ENCODE measurements at places on chromosomes 2 and 18. TPM values are rescaled to one million over a fixed set of nuclear protein-coding genes. Genes with fewer than 3 reads are reported as not detected.

GRCh38 chr18:21391074-21391673 is 149.1 kb downstream of the GREB1L start:
- no peak for DNase-seq

NPHP1 gene
- polyA plus RNA-seq, result 10.4 TPM

MEP1B gene
- 6.0 TPM for polyA plus RNA-seq

FAM161A gene
- 3.1 TPM for polyA plus RNA-seq

MOGAT1 gene
- polyA plus RNA-seq, result not detected

DNA sequence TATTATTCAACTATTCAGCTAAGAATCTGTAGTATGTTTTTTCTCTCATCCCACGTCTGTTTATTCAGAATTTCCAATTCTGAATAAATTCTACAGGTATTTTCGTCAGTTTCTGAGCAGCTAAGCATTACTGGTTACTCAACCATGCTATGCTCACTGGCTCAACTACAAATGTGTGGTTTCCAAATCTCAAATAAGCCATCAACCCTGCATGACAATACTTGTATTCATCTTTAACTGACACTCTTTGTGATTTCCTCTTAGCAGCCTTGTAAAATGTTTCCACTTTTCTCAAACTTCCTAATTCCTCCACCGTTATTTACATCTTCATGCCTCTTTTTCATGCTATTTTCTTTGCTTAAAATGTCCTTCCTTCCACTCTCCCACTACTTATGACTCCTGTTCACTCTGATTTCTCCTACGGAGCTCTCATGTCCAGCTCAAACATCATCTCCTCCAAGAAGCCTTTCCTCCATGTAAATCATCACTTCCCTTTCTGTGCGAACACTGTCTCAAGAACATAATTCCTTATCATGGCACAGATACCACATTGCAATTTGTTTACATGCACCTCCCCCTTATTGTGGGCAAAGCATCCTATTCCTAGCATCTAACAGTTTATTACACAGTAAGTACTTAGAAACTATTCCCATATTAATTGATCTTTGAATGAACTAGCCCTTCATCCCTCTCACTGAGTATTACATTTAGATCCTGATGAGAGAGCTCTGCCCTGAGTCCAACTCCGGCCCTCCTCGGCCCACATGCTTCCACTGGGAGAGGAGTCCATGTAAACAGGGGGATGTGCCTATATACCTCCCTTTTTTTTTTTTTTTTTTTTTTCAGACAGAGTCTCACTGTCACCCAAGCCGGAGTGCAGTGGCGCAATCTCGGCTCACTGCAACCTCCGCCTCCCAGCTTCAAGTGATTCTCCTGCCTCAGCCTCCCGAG is 10.5 kb downstream of the CCDC88A start:
- no peak for DNase-seq

POTEC gene
- not detected for polyA plus RNA-seq

DNA sequence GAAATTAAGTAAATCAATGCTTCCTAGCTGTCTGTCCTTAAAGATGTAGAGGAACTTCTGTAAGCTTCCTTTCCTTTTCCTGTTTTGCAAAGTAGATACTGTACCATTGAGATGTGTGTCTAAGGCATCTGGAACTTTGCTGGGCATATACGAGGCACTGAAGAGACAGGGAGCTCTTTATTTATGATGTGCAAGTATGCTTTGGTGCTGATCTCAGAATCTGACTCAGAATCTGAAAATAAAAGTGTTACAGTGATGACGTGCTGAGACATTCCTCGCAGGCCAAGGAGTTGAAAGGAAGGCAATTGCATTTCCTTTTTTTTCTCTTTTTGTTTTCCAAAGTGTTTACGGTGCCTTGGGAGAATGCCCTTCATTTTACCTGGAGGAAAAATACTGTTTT is 230.9 kb upstream of the RGPD4 start:
- DNase-seq, result no peak

DNA sequence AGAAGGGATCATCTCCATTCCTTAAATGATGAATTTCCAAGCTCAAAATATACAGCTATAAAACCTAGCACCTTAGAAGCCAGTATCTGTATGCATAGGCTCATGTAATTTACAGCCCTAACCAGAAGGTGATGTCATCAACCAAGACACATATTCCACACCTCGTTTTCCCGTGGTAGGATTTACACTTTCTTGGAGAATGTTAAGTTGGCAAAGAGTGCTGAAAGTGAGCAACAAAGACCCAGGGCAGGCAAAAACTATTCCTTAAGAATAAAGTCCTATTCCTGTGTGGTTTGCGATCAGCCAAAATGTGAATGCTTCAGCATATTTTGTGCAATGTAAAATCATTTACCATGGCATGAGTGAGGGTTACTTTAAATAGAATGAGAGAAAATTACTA is 247.1 kb downstream of the OSR1 start:
- DNase-seq, result no peak
